ENCODE measurements at places on chromosomes 11 and 22.

DNA sequence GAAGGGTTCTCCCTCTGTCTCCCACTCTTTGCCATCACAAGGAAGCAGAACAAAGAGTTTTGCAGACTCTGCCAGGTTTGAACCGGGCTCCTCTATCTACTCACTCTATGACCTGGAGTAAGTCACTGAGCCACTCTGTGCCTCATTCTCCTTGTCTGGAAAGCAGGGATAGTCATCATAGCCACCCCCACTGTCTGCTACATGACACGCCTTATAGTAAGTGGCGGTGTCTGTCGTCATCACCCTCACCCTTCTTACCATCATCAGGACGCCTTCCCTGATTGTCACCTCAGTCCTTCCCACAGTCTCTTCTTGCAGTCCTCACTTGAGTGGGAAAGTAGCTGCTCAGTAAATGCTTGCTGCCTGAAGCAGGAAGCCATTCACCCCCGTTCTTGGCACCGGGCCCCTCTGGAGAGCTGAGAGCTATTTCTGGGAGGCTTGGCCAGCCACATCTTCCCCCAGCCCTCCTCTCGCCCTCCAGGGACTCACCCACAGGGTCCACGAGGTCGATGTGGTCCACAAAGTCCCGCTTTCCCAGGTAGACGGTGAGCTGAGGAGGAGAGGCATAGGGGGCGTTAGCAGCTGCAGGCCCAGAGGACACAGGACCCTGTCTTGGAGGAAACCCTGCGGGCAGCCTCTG, 46.4 kb downstream of the TPBGL start:
- DNase-seq: no peak

DNA sequence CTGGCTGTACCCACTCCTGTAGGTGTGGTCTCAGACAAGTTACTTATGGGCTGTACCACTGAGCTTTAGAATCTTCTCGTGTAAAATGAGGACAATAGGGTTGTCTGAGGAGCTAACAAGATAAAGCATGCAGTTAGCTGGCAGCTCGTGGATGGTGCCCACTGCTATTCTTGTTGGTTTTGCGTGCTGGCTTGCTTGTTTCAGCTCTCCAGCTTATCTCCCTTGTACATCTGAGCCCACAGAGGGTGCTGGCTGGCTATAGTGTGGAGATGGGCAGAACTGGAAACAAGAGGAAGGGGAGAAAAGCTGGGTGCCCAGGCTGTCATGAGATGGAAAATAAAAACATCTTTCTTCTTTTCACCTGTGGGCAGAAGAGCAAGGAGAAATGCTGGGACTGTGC, 46.5 kb upstream of the GALNT18 start:
- no peak for DNase-seq

DNA sequence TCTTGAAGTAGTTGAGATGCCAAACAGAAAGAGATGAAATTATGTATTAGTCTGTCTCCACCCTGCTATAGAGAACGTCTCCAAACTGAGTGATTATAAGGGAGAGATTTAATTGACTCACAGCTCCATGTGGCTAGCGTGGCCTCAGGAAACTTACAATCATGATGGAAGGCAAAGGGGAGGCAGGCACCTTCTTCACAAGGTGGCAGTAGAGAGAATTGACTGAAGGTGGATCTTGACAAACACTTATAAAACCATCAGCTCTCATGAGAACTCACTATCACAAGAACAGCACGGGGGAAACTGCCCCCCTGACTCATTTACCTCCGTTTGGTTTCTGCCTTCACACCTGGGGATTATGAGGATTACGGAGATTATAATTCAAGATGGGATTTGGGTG, 794.0 kb downstream of the CNTN5 start:
- no peak for DNase-seq

DNA sequence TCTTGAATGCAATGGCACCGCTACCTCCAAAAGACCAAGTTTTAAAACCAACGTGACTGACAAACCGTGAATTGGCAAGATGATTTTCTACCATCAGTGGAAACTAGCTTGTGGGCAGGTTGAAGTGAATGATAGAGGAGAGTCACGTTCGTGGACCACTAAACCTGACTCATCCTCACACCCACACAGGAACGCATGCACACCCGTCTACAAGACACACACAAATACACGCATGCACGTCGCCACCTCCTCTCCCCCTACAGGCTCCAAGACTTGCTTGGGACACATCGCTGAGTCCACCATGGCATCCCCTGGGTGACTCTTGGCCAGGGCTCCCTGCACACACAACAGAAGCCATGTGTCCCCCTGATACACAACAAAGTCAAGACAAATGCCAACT, 14.4 kb downstream of the TMPRSS6 start:
- no peak for DNase-seq

DNA sequence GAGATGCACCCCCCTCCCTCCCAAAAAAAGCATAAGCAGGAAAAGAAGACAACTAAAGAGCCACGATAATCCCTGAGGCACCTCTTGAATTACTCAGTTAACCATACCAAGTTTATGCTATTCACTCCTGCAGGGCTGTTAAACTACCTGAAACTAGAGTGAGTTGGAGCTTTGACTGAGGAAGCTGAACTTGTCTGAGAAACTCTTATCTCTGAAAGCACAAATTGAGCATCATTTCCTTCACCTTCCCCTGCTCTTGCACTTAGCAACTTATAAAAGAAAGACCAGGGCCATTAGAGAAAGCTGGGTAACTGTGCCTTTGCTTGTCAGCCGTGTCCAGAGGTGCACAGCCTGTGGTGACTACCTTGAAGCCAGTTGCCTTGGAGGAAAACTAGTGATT, 745.6 kb downstream of the NELL1 start:
- no peak for DNase-seq

- no peak for DNase-seq
Observed at GRCh38 chr11:96964661-96965060, 574.8 kb downstream of the JRKL start.

- no peak for DNase-seq
Observed at GRCh38 chr11:134759274-134759673, 347.2 kb upstream of the B3GAT1 start.

- DNase-seq: no peak
Observed at GRCh38 chr11:84608837-84609196, 1018.3 kb downstream of the DLG2 start.

DNA sequence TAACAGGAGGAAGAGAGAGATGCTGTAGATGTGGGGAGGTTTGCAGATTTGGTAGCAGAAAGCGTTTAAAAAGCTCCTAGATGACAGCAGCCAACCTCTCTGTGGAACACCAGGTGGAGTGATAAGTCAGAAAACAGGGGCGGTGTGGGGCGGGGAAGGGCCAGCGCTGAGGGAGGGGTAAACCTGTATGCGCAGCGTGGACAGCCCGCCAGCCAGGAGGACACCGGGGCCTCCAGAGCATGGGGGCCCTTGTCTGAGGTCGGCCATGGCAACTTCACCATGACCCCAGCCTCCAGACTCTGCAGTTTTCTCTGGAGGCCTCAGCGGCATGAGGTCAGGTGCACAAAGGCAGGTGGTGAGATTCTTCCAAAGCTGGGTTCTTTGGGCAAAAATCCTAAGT, 423.7 kb downstream of the BRD1 start:
- peak; percentile 12 for DNase-seq

DNA sequence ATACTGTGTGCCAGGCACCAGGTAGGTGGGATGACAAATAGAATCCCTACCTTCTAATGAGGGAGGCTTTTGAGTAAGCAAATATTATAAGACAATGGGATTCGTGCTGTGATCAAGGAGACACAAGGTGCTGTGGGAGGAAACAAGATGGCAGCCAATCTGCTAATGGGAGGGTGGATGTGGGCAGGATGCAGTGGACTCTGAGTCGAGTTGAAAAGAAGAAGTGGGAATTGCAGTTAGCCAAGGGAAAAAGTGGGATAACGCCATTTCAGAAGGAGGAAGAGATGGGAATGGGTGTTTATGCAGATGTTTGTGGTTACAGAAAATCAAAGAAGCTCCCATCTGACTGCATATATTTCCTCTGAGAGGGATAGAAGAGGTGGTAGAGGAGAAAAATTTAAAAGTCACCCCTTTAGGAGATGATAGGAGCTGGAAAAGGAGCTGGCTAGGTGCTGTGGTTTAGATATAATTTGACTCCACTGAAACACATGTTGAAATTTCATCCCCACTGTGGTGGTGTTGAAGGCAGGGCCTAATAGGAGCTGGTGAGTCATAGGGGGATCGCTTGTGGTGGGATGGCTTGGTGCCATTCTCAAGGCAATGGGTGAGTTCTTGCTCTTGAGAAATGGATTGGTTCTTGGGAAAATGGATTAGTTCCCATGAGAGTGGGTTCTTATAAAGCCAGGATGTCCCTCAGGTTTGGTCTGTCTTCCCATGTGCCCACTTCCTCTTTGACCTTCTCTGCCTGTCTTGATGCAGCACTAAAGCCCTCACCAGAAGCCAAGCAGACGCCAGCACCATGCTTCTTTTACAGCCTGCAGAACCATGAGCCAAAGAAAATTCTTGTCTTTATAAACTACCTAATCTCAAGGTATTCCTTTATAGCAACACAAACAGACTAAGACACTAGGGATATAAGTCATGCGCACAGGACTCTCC, 30.0 kb upstream of the POU2AF1 start:
- DNase-seq: no peak

- no peak for DNase-seq
Observed at GRCh38 chr22:21726650-21727049, 8.9 kb downstream of the YPEL1 start.

GRCh38 chr11:102545701-102546100, 15.2 kb upstream of the MMP7 start:
- DNase-seq: no peak

- DNase-seq: peak; percentile 31
Observed at GRCh38 chr11:1732418-1733008, 17.9 kb downstream of the IFITM10 start.

GRCh38 chr11:93603225-93604007, 58.1 kb upstream of the CEP295 start:
- no peak for DNase-seq

DNA sequence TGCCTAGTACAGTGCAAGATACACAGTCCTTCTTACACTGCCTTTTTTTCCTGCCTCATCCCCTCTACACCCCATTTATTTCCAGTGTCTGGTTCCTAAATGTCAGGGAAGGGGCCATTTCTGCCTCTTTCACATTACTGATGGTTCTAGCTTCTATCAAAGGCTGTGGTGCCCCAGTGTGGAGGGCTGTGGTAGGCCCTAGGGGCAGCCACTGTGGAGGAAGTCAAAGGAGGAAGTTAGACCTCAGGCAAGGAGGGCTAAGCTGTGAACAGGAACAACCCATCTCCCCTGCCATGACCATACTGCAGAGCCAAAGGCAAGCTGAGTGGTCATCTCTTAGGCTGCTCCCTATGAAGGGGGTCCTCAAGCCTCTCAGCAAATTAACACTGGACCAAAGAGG, 81.9 kb upstream of the CRTAM start:
- DNase-seq: no peak

GRCh38 chr11:116199182-116199581, 573.6 kb downstream of the BUD13 start:
- DNase-seq: no peak

DNA sequence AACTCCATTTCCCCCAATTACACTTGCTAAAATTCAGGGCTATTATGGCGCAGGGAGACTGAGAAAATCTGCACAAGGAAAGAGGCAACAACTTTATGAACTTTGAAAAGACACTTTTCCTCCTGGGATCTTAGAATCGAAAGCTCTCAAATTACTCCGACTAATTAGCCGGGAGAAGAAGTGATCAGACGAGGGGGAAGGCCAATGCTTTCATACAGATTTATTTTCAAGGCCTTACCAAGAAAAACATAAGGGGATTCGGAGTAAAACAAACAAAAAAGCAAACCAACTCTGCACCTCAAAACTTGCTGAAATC, 1.6 kb downstream of the PAX6 start:
- DNase-seq: no peak

GRCh38 chr11:10678101-10678500, 15.5 kb downstream of the IRAG1 start:
- no peak for DNase-seq

GRCh38 chr11:2389377-2390026, 11.0 kb upstream of the TSSC4 start:
- no peak for DNase-seq

DNA sequence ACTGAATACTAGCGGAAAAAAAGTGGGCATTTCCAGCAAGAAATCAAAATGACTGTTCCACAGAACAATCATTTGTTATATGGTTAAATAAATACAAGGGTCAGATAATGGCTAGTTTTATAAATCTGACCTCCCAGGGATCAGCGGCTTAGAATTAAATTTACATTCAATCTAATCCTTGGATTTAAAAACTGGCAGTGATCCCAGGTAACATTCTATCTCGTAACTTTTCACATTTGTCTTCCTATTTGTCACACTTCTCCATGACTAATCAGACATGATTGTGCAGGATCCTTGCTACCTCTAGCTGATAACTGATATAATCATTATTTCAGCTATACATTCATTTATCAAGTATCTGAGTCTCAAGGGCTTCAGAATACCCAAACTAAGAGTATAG, 2.9 kb upstream of the MMP3 start:
- DNase-seq: no peak

DNA sequence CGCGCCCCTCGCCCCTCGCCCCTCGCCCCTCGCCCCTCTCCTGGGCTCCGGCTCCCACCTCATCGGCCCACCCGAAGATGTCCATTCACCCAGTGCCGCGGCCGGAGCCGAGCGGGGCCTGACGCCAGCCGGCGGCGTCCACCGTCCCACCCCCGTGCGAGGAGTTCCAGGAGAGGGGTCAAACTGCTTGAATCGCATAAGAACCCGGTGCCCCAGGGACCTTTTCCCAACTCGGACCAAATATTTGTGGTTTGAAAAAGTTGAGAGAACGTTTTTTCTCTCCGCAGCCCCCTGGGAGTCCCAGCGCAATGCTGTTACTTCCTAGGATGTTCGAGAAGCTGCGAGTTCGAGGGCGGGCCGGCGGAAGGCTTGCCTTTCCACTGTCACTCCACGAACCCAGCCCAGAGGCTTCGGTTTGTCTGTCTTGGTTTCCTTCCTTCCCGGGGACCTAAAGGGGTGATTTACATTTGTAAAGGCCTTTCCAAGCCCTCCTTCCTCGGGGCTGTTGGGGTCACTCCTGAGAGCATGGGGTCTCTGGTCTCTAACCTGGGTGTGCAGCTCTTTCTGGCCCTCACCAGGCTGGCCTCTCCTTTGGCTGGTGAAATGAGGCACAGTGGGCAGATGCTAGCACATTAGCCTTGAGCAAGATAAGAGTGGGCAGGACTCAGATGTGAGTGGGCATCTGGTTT, 38.0 kb downstream of the ETS1 start:
- peak; percentile 85 for DNase-seq

DNA sequence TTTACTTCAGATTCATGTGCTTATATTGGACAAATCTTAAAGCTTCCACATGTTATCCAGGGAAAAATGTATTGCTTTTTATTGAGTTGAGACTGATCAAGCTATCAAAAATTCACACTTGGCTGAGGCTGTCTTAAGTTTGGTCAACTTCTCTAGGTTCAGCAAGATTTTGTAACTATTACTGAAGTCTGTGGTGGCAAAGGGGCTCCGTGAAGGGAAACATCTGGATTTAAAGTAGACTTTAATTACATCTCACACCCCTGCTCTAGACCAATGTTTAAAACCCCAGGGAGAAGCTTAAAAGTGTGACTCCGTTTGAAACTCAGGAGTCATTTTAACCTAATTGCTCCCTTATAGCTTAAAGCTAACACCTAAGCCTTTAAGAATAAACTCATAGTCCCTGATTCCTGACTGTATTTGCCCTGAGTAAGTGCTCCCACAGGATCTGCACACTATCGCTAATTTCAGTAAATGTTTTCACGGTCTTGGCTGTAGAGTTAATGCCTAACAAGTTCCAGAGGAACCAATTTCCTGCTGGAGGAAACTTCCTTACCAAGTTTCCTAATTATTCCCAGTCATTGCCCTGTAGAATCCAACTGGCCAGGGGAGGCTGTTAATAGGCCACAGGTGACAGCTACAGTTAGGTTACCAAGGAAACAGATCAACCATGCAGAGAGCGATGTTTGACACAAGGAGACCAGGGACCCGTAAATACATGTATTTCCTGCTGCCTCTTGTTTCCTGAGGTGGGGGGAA, 40.5 kb downstream of the OR10A6 start:
- DNase-seq: no peak
